ENCODE measurements at places on chromosomes 16 and 17. TPM values are rescaled to one million over a fixed set of nuclear protein-coding genes. Genes with fewer than 3 reads are reported as not detected.

The KRT23 gene
- 35.7 TPM for total RNA-seq

The NEUROD2 gene
- total RNA-seq = not detected

The GRAP gene
- 0.05 TPM for total RNA-seq

The GHDC gene
- 8.3 TPM for total RNA-seq

The TMEM114 gene
- total RNA-seq = not detected

The SHISA6 gene
- total RNA-seq = not detected

The FBXO39 gene
- 0.07 TPM for total RNA-seq

The DGKE gene
- total RNA-seq = 4.8 TPM

The DECR2 gene
- total RNA-seq = 14.5 TPM

The SMIM22 gene
- 5.2 TPM for total RNA-seq

The CSH1 gene
- total RNA-seq = not detected

The ZNF469 gene
- total RNA-seq = 0.60 TPM

The WFDC1 gene
- total RNA-seq = 0.14 TPM

The ABCA8 gene
- not detected for total RNA-seq

The NOS2 gene
- total RNA-seq = not detected

The MYH3 gene
- total RNA-seq = 0.35 TPM

The ENO3 gene
- total RNA-seq = 0.56 TPM

The TMC8 gene
- 0.85 TPM for total RNA-seq

The TBC1D3I gene
- total RNA-seq = not detected

The MVP gene
- total RNA-seq = 99.4 TPM

The ABCA9 gene
- not detected for total RNA-seq

The ACSM2A gene
- total RNA-seq = not detected

The INCA1 gene
- total RNA-seq = not detected

The RAC3 gene
- 75.5 TPM for total RNA-seq

The UTS2R gene
- total RNA-seq = not detected

The CAPNS2 gene
- 58.2 TPM for total RNA-seq

The G6PC1 gene
- not detected for total RNA-seq

The HS3ST3B1 gene
- total RNA-seq = 4.6 TPM

The LHX1 gene
- total RNA-seq = not detected

The PHOSPHO1 gene
- total RNA-seq = not detected

Data from airway epithelial cell (primary cell).